Activated CD4-positive, alpha-beta T cell treated with anti-CD3 and anti-CD28 coated beads, Interleukin-2, amount 50 U/mL, for 1 hour (primary cell): ENCODE measurements at places on chromosomes 3 and 15.

DNA sequence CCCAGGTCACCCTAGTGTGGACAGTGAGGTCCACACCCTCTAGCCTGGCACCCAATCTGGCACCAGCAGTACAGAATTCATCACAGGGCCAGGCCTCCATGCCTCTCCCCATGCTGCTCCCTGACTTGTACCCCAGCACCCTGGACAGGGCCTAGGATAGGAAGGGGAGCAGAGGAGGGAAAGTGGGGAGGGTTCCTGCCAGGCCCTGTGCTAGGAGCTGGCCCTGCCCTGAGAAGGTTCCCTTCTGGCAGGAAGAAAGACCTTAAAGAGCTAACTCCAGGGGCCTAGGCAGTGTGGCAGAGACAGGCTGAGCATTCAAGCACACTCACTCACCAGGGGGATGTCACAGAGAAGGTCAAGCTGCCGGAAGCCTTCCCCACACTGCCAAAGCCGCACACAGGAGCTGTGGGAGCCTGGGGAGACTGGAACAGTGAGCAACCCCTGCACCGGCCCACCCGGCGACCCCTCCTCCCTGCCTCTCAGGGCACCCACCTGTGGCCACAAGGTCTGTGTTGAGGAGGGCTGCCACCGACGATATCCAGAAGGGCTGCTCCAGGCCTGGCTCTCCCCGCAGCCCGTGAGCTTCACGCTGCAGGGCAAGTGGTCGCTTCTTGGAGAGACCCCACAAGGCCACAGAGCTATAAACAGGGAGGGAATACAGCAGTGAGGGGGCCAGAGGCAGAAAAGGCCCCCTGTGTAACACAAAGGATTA is 7.4 kb downstream of the RRP9 start:
- DNase-seq: no peak

DNA sequence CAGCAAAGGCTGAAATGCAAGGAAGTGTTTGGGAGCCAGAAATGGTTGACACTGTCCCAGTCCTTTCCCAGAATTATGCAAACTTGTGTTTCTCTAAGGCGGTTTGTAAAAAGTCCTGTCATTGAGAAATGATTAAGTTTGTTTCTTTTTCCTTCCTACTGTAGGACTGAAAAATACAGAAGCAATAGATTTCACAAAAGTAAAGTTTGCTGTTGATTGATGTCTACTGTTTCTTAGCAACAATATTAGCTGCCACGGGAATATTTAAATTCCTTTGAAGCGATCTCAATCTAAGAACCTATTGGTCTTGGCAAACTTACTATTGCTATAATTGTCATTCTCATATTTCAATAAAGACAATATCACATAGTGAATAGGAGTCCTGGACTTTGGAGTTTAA is 100.7 kb upstream of the IL12A start:
- no peak for DNase-seq

- no peak for DNase-seq
Observed at GRCh38 chr15:83200589-83200988, 7.0 kb downstream of the HDGFL3 start.

DNA sequence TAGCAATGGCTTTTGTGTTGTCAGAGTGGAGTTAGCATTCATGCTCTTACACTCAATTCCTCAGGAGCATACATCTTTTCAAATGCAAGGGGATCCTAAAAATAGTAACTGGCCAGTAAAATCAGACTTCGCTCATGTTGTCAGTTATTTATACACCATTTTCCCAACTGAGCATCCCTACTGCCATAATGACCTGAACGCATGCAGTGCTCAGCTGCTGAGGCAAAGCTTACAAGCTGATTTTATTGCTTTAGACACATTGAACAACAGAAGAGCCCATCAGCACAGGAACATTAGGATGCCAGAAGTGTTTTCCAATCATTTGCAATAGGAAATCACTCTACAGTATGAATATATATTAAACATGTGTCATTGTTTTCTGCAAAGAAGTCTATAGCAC is 689.7 kb upstream of the BCHE start:
- DNase-seq: no peak

- no peak for DNase-seq
Observed at GRCh38 chr3:115403786-115404185, 219.5 kb upstream of the GAP43 start.
